ENCODE measurements at places on chromosomes 7 and 10.

DNA sequence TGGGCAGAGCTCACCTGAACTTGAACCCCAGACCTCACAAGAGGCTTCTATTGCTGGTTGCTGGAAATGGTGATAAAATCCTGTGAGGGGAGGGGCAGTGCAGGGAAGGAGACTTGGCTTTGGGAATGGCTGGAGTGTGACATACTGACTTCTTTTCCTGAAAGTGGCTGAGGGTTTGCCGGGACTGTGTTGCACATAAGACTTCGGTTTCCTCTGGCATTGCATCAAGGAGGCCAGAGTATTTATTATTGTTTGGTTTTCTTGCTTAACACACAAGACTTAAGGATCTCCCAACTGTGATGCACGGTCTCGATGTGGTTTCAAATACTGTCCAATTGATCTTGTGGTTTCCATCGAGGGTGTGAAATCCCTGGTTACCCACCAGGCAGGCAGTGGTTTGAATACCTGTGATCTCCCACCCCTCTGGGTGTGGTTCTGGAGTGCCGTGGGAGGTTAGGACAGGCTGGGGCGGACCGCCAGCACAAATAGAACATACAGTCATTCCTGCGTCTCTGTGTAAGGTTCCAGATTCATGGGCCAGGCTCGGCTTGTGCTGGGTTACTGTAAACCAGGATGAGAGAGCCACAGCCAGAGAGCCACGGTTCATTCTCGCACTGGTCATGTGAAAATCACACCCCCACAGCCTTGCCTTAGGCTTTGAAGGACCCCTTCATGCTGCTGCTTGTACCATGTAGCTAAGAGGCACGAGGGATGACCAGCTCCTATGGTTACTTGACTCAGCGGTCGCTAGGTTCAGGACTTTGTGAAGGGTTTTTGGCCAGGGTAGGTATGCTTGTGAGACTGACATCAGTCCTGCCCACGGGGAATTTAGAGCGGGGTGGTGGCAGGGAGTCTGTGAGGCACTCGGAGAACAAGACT, 39.2 kb downstream of the WBP1L start:
- no peak for DNase-seq

- DNase-seq = no peak
These were observed 77.0 kb upstream of the GSDME start for GRCh38 chr7:24834128-24834798.

DNA sequence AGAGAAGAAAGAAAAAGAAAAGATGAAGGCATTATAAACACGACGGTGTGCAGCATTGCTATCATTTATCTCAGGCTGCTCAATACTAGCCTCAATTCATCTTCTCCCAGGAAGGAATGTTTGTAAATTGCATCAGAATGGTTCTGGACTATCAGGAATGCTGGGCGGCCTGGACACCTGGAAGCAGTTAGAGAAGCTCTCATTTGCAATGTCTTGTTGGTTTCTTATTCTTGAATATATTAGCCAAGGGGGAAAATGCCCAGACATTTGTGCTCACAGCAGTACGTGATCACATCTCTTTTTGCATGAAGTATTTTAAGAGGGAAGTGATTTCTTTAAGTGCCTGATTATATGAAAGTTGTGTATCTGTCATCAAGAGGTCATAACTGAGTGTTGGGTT, 85.6 kb upstream of the IMMP2L start:
- DNase-seq = no peak

GRCh38 chr7:92413550-92413949, 33.7 kb upstream of the GATAD1 start:
- DNase-seq = no peak

- no peak for DNase-seq
These were observed 486.1 kb upstream of the IGFBP3 start for GRCh38 chr7:46407125-46407524.

DNA sequence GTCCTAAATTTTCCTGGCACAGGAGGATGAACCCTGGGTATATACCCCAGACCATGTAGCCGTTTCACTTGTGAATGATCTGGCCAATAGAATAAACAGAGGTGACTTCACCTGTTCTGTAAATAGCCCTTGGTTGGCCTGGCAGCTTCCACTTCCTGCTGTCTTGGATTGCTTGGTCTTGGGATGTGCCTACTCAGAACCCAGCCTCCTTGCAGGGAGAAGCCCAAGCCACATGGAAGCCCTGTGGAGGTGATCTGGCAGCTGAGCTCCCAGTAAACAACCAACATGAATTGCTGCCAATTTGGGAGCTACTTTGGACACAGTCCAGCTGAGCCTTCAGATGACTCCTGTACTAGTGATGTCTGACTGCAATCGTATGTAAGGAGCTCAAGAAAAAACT, 4.8 kb upstream of the RAPGEF5 start:
- no peak for DNase-seq

- DNase-seq = no peak
These were observed 259.4 kb downstream of the CAMK1D start for GRCh38 chr10:12608761-12609160.

DNA sequence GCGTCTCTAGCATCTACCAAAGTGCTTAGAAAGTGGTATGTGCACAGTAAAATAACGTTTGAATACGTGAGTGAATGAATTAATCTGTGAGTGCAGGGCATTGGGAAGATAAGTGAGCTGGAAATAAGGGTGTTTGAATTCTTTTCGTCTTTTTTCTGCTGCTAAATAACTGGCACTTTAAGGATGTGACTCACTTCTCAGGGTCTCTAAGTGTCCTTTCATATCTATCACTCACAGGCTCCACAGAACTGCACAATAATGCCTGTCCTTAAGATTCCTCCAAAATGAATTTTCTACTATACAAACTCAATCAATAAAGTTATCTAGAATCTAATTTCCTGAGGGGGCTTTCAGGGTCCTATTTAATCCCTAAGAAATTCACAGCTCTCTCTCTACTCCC, 3.2 kb upstream of the DGKB start:
- DNase-seq = no peak

GRCh38 chr10:63935705-63936104, 414.5 kb downstream of the REEP3 start:
- no peak for DNase-seq

- DNase-seq = no peak
These were observed 364.1 kb downstream of the GATA3 start for GRCh38 chr10:8418631-8419030.
